ENCODE measurements at places on chromosomes 3 and 15.

DNA sequence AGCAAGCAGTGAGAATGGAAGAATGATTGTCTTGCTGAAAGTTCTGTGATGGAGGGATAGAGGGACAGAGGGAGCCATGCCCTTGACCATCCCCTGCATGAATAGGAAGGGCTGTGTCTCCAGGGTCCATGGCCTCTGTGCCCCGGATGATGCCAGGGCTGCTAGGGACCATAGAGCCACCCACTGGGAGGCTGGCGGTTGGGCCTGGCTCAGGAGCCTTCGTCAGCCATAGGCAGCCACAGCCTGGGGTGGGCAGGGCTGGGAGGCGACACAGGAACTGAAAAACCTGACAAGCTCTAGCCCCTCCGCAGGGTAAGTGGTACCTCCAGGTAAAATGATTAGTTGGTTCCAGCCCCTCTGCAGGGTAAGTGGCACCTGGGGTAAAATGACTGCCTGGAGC is 19.1 kb upstream of the LAMP3 start:
- DNase-seq: no peak

GRCh38 chr15:101528917-101529299 is 39.4 kb upstream of the PCSK6 start:
- no peak for DNase-seq

- no peak for DNase-seq
Observed at GRCh38 chr3:122627301-122627700, 49.9 kb downstream of the PARP15 start.

DNA sequence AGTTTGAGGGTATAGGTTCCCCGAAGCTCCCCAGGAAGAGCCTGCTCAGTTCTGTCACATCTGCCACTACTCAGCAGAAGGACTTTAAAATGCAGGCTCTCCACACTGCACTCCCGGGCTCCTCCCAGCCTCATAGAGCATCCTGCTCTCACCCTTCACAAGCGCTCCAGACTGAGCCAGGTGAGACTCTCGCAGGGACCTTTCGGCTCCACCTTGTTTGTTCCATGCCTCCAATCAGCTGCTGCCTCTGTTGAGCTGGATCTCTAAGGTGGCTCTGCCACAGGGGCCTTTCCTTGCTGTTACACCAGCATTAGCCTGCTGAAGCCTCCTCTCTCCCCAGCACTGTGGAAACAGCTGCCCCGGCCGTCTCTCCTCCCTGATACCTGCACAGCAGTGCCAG is 56.1 kb downstream of the SLCO3A1 start:
- DNase-seq: no peak

DNA sequence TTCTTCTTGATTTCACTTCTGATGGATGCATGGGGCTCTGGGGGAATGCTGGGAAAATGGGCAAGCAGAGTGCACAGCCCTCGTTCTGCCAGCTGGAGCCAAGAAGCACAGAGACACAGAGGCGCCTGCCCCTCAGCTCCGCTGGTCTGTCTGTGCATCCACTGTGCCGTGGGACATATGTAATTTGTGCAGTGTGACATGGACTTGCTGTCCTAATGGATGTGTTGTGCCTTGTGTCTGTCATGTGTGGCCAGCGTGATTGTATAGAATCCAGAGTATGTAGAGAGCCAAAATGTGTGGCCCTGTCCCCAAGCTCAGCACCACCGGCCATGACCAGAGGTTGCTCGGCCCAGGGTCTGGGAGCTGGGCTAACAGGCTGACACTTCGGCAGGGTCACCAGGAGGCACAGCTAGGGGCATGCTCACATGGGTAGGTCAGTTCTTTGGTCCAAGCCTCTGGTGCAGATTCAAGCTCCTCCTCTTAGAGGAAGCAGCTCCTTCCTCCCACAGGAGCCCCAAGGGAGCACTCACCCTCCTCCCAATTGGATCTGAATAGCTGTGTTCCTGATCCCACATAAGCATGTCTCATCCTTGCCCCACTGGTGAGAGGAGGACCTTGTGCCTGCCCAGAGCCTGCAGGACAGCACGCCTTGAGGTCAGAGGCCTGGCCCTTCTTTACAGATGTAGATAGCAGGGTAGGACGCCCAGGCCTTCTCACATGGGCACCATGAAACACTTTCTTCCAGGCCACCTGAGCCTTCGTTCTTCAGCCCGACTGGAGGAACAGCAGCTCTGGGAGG is 100.8 kb upstream of the ABHD17C start:
- no peak for DNase-seq

- no peak for DNase-seq
Observed at GRCh38 chr15:71596672-71597071, 213.7 kb upstream of the NR2E3 start.

DNA sequence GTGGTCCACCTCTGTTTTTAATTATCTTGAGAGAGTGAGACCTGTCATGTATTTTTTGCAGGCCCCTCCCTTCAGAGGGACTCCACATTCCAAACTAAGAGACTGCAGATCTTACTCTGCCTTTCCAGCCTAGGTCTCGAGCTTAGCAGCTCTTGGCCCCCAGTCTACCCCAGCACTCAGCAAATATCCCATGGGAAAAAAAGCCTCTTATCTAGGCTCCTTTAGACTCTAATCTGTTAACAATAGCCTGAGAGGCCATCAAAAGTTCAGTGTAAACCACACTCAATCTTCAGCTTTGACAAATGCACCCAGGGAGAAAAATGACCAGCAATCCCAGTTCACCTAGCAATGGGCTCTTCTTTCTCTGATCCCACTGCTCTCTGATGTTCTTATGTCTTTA is 8.6 kb upstream of the BLM start:
- DNase-seq: no peak

DNA sequence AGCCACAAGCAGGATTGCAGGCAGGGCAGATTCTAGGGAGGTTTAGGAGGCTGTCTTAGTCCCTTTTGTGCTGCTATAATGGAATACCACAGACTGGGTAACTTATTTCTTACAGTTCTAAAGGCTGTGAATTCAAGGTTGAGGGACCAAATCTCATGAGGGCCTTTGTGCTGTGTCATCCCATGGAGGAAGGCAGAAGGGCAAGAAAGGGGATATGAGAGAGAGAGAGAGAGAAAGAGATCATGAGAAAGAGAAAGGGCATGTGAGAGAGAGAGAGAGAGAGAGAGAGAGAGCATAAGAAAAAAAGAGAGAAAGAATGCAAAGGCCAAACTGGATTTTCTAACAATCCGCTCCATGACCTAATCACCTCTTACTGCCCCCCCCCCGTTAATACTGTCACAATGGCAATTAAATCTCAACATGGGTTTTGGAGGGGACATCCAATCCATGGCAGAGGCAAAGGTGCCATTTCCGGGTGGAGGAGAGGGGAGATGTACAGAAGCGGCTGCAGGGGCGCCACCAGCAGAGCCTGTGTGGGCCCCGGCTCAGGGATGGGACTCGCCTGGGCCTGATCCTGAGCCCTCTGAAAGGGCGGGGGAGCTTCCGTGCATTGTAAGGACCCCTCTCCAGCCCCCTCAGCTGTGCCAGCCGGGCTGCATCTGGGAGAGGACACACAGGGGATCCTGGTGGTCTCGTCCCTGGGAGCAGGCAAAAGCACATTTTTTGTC is 20.5 kb downstream of the MRPS11 start:
- no peak for DNase-seq

DNA sequence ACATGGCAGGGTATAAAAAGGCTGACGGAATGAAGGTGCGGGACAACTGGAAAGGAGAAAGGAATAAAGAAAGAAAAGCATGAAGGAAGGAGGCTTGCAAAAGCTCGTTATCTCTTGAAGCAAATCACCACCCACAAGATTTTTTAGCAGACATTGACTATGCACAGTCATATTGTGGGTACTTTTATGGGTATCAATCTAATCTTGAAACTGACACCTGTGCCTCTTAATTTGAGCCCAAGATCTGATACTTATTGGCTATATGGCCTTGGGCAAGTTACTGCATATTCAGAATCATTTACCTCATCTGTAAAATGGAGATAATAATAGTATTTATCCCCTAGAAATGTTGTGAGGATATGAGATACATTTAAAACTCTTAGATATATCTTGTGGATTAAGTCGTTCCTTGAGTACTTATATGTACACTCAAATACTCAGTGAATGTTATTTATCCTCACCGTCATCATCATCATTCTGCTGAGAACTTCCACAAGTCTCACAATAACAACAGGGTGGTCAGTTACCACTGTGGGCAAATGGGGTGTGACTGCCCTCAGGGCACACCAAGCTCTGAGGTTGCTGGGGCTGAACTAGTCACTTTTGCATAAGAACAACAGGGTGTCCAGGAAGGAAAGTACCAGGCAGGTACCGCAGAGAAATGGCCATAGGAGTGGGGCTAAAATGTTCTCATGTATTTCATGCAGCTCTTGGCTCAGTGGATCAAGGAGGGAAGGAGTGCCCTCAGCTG is 266.1 kb downstream of the SLC9A9 start:
- no peak for DNase-seq

GRCh38 chr15:35078221-35078915 is 6.7 kb downstream of the NANOGP8 start:
- DNase-seq: no peak

- no peak for DNase-seq
Observed at GRCh38 chr3:123447749-123448517, 957 bp downstream of the ADCY5 start.

DNA sequence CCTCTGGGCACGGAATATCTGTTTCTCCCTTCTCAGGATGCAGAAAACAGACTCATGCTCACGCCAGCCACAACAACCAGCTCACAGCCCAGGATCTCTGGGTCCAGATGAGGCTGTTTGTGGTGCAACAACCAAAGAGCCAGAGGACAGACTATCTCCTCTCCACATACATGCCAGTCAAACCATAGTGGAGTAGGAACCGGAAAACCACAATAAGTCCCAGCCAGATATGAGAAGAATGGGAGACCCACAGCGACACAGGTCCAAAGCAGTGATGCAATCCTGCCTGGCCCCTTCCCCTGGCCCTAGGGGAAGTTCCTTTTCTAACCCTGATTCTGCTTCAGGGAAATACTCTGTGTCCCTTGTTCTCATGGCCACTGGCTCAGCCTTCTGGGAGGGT is 27.6 kb downstream of the MEX3B start:
- no peak for DNase-seq

DNA sequence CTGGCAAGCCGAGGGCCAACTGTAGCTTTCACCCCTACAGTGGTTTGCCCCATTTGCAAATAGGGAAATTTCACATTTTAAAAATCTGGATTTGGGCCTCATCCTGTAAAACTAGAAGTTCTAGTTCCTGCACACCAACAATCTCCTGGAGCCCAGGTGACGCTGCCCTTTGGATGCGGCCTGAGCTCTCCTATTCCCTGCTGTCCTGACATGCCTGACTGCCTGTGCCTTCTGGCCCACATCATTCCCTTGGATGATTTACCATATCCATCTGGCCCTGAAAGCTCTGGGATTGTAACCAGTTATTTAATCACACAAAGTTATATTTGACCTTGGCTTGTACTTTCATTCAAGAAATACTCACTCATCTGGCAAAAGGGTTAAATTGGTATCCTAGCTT is 272.3 kb downstream of the ARRDC4 start:
- DNase-seq: no peak

- DNase-seq: no peak
Observed at GRCh38 chr3:31760654-31761053, 220.4 kb downstream of the OSBPL10 start.

- no peak for DNase-seq
Observed at GRCh38 chr15:27770769-27771554, 328.2 kb downstream of the OCA2 start.

DNA sequence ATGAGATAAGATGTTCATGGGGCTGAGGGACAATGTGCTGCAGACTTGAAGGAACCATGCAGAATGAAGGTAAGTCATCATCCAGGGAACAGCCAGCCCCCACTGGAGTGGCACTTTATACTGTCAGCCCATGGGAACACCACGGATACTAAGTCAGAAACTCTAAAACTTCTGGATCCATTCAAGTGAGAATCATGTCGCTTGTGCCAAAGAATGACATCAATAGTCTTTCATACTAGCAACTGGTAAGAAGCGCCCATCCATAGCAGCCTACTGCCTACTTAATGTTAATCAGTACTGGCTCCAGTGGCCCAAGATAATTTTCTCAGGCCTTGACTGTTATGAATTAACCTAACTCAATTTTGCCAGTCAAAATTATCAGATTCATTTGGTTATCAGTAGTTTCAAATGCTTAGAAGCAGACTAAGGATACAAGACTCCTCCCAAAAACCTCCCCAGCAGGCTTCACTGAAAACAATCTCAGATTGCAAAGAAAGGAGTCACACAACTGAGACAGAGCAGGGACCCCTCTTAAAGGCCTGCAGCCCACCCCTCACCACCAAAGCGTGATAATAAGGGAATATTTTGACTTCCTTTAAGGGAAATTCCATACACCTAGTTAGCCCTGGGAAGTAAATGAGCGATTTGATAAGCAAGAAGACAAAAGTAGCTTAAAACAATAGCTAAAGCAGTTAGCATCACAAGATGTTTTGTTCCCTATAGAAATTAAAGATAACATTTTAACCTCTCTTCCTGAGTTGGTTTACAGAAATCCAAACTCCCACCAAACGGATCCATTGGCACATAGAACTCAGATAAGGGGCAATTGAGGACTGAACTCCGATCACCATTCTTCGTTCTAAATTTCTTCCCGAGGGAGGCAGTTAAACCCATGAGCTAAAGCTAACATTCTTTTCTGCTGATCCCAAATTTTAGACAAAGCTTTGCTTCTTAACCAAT is 98.8 kb downstream of the TGFBR2 start:
- no peak for DNase-seq

- no peak for DNase-seq
Observed at GRCh38 chr3:52283306-52283705, 4.3 kb upstream of the GLYCTK start.

DNA sequence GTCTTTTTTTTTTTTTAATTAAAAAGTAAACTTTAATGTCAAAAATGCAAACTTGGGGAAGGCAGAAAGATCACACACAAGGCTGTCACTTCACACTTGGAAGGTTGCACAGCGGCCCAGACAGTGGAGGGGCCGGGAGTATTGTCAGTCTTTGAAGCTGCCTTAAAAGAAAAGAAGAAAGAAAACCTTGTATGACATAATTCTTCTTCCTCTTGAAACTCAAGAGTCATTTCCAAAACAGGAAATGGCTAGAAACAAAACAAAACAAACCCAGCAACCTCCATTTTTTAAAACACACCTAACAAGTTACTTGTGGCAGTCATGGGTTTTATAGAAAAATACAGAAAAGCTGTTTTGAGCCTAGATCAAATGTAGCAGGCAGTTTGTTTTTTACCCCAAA is 68.1 kb upstream of the MAGI1 start:
- DNase-seq: no peak

GRCh38 chr3:11600501-11601282 is 43.0 kb downstream of the VGLL4 start:
- no peak for DNase-seq

GRCh38 chr15:29233566-29233965 is 36.1 kb downstream of the NSMCE3 start:
- no peak for DNase-seq

DNA sequence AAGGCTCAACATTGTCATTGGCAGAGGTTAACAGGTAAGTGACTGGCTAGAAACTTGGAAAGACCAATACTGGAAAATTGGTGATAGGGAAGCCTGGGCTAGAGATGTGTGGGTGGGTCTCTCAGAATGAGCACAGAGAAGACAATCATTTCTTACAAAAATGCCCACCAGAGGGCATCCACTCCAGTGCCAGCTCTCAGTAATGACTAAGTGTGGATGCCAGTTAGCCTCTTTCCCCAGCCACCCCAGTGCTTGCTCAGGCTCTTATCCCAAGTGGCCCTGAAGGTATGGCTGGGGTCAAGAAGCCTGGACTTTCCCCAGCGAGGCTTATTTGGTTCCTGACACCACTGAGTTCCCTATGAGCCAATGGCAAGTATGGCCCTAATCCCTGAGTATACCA is 115.9 kb upstream of the ST8SIA2 start:
- DNase-seq: no peak

- no peak for DNase-seq
Observed at GRCh38 chr15:44813231-44813630, 76.9 kb downstream of the TRIM69 start.

GRCh38 chr3:49591615-49592014 is 37.3 kb downstream of the BSN start:
- DNase-seq: no peak
